ENCODE measurements at places on chromosomes 13 and 19.

DNA sequence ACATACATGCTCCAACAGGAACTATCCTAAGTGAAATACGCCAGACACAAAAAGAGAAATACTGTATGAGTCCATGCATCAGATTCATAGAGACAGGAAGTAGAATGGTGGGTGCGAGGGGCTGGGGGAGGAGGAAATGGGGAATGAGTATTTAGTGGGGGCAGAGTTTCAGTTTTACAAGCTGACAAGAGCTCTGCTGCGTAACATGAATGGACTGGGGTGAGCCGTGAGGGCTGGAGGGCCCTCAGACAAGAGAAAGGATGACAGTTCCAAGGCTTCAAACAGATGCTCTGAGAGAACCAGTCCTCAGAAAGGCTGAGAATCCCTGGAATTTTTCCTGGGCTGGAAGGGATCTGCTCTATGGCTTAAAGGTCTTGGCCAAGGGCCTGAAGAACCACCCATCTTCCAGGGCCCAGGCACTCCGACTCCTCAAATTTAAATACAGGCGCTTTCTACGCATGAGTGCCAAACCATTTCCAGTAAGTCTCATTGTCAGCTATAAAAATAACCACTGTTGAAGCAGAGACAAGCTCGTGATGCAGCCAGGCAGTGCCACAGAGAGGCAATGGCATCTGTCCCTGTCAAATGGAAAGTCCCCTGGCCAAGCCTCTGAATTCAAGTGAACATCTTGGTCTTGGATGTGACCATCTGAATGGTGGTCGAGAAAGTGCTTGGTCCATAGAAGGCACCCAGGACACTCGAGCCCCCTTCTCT lies 17.5 kb downstream of the KLF2 start:
- DNase-seq, result no peak

GRCh38 chr13:29479716-29480492 lies 115.6 kb downstream of the SLC7A1 start:
- no peak for DNase-seq

DNA sequence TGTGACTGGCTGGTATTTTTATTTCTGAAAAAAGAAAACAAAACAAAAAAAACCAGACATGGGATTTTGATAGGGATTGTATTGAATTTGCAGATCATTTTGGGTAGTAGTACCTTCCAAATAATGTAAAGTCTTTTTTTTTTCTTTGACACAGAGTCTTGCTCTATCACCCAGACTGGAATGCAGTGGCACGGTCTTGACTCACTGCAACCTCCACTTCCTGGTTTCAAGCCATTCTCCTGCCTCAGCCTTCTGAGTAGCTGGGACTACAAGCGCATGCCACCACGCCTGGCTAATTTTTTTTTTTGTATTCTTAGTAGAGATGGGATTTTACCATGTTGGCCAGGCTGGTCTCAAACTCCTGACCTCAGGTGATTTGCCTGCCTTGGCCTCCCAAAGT lies 4.2 kb downstream of the ZNF101 start:
- DNase-seq, result no peak

DNA sequence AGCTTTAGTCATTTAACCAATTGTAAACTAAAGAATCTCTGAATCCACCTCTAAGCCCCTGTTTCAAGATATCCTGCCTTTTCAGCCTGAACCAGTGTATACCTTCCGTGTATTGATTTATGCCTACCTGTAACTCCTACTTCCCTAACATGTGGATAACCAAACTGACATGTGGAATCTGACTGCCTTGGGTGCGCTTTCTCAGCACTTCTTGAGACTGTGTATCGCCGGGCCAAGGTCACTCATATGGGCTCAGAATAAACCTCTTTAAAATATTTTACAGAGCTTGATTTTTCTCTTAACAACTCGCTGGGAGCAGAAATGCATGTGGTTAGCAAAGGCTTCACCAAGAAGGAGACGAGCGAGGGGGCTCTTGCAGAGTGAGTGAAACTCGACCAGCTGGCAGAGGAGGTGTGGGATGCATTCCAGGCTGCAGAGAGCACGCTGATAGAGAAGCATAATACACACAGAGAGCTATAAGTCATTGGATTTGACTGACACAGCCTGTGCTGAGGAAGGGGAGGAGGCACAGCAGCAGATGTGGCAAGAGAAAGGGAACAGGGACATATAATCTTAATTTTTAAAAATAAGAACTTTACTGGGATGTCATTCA lies 268.2 kb upstream of the MAB21L1 start:
- no peak for DNase-seq

- DNase-seq, result no peak
Observed at GRCh38 chr13:31587698-31588266, 151.5 kb upstream of the RXFP2 start.
